NCI-H1694 (cell line): ENCODE measurements at places on chromosomes 7 and 10.

DNA sequence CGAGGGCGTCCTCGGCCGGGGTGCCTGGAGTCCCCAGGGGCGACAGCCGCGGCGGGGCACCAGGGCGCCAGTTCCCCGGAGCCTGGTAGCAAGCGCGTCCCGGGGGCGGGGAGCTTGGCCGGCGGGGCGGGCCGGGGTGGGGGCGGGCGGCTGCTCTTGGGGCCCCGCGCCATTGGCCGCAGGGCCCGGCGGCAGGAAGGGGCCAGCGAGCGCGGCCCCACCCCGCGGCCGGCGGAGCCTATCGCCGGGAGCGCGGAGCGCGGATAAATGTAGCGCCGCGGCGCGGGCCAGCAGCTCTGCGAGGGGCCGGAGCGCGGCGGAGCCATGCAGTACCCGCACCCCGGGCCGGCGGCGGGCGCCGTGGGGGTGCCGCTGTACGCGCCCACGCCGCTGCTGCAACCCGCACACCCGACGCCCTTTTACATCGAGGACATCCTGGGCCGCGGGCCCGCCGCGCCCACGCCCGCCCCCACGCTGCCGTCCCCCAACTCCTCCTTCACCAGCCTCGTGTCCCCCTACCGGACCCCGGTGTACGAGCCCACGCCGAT, at the start of gene HHEX:
Gene HHEX, plus strand, starts transcription at position 293 of the 548 bp plus-strand sequence. Its CDS starts 32 bp downstream, at position 325.
- DNase-seq, result no peak

- no peak for DNase-seq
Measured at GRCh38 chr7:155205368-155206317, 92.0 kb upstream of the INSIG1 start.

DNA sequence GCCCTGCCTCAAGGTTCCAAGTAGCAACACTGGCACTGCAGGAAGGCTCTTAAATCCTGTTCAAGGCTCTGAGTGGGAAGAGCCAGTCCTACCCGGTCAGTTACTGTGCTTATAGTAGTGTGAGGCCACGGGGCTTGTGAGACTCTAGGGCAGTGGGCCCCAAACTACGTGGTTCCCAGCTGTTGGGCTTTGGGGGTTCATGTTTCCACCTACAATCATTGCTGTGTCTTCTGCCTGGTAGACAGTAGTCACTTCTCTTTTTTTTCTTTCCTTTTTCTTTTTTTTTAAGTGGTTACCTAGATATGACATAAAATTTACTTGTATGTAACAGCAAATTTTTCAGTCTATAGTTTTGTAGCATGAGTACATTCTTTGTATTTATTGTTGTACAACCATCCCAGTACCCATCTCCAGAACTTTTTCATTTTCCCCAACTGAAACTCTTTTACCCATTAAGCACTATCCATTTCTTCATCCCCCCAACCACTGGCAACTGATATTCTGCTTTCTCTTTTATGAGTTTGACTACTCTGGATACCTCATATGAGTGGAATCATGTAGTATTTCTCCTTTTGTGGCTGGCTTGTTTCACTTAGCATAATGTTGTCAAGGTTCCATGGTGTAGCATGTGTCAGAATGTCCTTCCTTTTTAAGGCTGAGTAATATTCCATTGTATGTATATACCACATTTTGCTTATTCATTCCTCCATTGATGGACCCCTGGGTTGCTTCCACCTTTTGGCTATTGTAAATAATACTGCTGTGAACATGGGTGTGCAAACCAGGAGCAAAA, 7.7 kb downstream of the UBTD1 start:
- no peak for DNase-seq

- no peak for DNase-seq
Measured at GRCh38 chr7:33933611-33934281, 28.4 kb downstream of the BMPER start.

GRCh38 chr7:129719980-129720732, 108.6 kb downstream of the NRF1 start:
- no peak for DNase-seq

DNA sequence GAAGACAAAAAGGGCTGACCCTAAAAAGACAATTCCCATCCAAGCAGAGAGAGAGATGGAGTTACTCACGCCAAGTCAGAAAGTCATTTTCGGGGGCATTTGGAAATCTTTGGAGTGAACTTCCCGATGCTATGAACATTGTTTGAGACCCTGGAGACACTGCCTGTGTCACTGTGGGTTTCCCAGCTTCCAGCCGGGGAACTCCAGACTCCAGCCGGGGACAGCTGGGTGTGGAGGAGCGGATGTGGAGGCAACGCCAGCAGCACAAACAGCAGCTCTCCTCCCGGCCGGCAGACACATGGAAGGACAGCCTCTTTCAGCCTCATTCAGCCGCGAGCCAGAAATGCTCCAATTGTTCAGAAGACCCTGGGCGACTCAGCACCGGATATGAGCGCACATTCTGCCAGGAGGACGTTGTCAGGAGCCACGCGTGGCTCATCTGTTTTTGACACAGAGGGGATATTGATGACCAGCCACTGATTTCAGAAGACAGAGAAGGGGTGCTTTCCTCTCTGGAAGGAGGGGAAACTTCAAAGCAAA, 97.6 kb downstream of the PRPF18 start:
- no peak for DNase-seq

DNA sequence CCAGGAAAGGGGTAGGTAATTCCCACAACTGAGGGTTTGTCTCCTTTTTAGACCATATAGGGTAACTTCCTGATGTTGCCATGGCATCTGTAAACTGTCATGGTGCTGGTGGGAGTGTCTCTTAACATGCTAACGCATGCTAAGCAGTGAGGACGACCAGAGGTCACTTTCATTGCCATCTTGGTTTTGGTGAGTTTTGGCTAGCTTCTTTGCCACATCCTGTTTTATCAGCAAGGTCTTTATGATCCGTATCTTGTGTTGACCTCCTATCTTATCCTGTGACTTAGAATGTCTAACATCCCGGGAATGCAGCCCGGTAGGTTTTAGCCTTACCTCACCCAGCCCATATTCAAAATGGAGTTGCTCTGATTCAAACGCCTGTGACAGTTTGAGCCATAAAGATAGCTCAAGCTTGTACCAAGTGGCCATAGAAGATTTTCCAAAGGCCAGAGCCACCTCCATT, 176.0 kb upstream of the NAMPT start:
- DNase-seq, result no peak

DNA sequence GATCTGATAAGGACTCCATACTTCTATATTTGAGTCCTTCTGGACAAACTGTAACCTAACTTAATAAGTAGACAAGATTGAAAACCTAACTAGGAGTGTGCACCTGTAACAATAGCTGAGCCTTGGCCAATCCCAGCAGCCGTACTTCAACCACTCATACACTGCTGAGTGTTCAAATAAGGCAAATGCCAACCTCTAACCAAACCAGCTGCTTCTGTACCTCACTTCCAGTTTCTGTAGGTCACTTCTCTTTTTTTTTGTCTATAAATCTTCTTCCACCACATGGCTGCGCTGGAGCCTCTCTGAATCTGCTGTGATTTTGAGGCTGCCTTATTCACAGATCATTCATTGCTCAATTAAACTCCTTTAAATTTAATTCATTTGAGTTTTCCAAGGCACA, 753.2 kb downstream of the DNAJB9 start:
- no peak for DNase-seq

DNA sequence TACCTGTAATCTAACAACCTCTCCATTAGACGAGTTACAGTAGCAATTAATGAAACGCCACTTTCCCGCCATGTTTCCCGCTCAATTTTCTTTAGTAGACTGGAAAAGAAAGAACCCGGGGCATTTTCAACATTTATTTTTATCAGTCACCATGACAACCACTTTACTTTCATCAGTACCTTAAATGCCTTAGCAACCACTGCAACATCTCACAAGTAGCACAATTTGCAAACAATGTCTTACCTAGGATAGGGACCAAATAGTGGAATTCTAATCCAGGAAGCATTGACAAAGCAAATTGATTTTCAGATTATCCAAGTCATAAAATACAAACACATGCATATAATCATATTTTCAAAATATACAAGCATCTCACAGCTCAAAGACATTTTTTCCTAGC, 221.6 kb upstream of the IMMP2L start:
- DNase-seq, result no peak

GRCh38 chr10:1372212-1372611, 316.0 kb downstream of the WDR37 start:
- DNase-seq, result no peak

GRCh38 chr7:119685906-119686305, 587.1 kb upstream of the KCND2 start:
- no peak for DNase-seq

DNA sequence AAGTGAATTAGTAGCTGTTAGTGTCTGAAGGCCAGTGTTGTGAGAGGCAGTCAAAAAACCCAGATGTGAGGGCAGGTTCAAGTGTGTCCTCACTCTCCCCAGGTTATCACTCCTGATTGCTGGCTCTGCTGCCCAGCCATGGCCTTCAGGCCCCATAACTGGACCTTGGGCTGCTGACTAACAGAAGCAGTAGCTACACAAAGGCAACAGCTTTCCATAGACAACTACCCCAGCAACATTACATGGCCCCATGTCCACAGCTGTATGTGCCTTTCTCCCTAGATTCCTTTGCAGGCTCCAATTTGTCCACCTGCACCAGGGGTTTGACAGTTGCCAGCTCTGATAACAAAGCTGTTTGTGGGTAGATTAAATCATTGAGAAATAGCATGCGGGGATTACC, 297.8 kb downstream of the ARL4A start:
- DNase-seq, result no peak

GRCh38 chr10:112565434-112566053, 118.5 kb downstream of the VTI1A start:
- DNase-seq, result peak; percentile 16

GRCh38 chr7:371119-371778, 81.3 kb downstream of the FOXL3 start:
- no peak for DNase-seq

DNA sequence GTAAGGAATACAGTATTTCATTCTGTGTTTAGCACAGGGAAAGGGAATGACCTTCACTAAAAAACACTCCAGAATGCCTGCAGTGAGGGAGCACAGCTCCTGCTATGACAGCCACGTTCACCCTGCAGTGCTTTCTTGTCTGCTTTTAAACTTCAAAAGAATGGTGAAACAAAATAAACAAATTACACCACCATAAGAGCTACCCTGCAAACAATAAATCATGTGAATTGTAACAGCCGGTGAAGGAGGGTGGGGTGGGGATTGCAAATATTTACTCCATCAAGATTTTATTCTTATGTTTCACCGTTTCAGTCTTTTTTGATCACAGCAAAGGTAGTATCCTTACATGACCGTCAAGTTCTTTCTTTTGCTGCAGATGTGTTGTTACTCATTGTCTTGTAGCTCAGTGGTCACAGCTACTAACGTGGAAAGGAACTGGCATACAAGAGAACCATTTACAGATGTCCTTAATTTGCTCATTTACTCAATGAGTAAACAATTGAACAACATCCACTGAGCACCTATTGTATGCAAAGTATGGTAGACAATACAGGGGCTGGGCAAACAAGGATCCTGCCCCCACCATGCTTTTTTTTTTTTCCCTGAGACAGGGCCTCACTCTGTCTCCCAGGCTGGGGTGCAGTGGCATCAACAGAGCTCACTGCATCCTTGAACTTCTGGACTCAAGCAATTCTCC, 4.1 kb upstream of the CHN2 start:
- DNase-seq, result no peak

- no peak for DNase-seq
Measured at GRCh38 chr10:21160116-21160515, 263.0 kb upstream of the NEBL start.

DNA sequence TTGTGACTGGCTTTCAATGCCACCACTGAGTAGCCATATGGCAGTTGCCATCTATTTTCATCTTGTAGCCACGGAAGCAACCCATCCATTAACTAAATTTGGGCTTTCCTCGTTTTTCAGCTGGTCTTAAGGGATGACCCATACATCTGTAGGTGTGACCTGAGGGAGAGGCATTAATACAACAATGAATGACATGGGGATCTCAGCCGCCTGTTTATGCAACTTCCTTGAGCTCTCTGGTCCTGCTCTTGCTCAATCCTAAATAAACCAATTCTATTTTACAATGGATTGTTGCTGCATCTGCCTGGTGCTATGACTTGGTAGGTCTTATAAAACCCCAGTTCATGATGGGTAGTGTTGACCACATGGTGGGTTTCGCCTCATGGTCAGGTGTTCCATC, 21.9 kb upstream of the ADAM22 start:
- DNase-seq, result no peak

DNA sequence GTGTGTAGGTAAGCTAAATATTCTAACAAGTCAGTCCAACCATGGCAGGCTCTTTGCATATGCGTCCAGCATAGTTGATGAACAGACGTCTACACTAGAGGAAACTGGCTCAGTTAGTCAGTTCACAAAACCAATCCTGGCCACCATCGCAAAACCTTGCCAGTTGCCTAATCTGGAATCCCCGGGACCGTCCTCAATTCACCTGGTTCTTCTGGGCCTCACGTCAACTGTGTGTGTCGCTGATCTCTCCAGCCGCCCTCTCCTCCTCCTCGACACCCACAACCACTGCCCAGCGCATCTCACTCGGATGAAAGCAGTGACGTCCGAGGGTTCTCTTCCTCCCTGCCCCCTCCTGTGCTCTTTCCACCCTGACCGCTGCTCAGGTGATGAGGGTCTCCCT, 217.8 kb upstream of the SH2B2 start:
- no peak for DNase-seq

DNA sequence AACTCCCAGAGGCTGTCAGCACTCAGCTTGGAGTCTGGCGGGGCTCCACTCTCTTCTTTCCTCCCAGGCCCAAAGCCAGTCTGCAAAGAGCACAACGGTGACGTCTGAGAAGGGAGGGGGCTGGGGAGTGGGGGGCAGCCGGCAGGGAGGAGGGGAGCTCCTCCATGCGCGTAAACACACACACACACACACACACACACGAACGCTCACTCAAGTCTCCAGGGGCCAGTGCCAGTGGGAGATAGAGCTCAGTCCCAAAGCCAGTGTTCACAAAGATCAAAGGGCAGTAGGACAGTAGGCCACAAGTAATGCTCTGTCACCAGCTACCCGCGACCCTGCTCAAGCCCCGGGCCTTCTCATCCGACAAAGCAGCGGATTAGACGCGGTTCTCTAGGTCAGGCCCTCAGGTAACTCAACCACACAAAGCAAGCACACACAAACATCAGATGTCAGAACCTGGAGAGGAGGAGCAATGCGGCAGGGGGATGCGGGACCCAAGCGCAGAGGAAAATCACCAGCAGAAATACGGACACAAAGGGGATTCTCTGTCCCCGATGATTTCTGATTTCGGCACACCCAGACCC, 19.9 kb downstream of the TCAF1 start:
- DNase-seq, result no peak

- DNase-seq, result no peak
Measured at GRCh38 chr10:23643111-23643780, 204.4 kb downstream of the OTUD1 start.

GRCh38 chr7:132118641-132119040, 457.6 kb downstream of the PLXNA4 start:
- no peak for DNase-seq

- no peak for DNase-seq
Measured at GRCh38 chr10:9561821-9562505, 1455.7 kb upstream of the CELF2 start.

GRCh38 chr7:148809856-148810255, 74.2 kb downstream of the EZH2 start:
- no peak for DNase-seq
